Skin of body (tissue), 3 donors: ENCODE measurements at places on chromosomes 4 and X.
A peak's percentile ranks its signal among the peaks of the same experiment; 100 is the strongest.

DNA sequence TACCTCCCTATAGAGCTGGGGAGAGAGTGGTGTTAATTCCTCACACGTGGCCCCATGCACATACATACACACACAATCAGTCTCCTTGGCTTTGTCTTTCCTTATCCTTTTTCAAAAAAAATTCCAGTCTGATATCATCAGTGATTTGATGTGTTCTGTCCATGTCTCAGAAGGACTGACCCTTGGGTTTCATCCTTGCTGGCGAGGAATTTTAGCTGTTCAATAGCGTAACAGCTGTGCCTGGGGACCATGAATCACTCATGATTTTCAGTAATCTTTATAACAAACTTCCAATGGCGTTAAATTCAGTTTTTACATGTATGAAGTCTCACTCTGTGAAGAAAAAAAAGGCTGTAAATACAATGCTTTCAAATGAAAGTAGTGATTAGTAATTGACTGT lies 204.6 kb downstream of the RBMX2 start:
- no peak for DNase-seq

GRCh38 chrX:68146054-68146453 lies 287.2 kb downstream of the OPHN1 start:
- no peak for DNase-seq

DNA sequence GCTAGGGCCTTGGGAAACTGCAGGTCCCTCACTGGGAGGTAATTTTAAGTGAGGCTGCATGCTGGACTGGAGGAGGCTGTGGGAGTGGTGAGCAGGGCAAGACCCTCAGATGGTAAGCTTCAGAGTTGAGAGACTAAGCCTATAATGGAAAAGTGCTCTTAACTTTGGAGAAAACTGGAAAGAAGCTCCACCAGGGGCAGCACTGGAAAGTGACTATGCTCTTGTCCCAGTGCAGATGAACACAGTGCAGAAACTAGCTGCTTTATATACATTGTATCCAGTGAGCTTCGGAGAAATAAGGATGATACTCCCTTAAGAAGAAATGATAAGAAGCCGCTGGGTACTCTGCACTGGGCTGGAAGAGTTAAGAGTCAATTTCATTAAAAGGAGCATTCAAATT lies 3.2 kb upstream of the MAGEB2 start:
- no peak for DNase-seq

DNA sequence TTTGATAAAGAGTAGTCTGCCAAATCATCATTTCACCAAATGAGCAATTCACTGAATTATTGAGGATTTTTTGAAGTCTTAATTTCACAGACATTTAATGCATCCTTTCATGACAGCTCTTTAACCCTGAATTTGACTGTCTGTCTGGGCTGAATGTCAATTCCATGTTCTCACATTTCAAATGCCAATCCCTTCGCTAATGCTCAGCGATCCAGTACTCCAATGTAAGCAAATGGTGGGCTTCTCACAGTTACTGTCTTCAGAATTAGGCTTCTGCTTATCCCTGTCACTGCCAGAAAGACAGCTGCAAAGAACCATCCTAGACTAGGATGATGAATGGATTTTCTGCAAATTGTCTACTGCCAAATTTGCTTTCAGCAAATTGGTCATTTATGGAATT lies 36.2 kb upstream of the USP38 start:
- DNase-seq: no peak

DNA sequence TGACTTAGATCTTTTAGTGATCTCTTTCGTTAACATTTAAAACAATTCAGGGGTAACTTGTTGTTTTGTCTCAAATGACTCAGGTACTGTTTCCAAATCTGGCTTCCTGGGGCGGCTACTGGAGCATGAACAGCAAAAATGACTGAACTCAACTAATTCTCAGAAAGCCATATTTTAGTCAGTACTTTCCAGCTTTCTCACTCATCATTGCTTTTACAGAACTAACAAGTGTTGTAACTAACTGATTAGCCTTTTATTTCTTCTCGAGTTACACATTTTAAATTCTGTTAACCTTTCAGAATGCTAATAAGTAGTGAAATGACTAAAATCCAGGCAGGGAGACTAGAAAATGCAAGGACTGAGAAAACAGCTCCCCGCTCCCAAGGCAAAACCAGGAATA lies 55.3 kb downstream of the JADE3 start:
- DNase-seq: no peak

DNA sequence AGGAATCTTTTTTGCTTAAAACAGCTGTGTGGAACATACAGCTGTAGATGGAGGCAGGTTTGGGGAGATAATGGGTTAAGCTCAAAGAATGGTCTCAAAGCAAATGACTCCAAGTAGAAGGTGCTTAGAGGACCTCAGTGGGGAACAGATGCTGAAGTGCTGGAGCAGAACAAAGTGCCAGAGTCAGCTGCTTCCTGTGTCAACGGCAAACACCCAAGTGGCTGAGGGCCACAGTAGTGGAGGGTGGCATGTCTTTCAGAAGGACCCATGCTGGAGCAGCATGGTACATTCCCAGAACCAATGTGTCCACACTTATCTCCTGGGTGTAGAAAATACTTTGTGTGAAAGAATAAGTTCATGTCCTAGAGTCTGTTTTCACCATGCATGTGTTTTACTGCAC lies 197.5 kb downstream of the CCNG2 start:
- DNase-seq: no peak

- no peak for DNase-seq
Observed at GRCh38 chrX:14697451-14697850, 168.1 kb downstream of the GLRA2 start.

DNA sequence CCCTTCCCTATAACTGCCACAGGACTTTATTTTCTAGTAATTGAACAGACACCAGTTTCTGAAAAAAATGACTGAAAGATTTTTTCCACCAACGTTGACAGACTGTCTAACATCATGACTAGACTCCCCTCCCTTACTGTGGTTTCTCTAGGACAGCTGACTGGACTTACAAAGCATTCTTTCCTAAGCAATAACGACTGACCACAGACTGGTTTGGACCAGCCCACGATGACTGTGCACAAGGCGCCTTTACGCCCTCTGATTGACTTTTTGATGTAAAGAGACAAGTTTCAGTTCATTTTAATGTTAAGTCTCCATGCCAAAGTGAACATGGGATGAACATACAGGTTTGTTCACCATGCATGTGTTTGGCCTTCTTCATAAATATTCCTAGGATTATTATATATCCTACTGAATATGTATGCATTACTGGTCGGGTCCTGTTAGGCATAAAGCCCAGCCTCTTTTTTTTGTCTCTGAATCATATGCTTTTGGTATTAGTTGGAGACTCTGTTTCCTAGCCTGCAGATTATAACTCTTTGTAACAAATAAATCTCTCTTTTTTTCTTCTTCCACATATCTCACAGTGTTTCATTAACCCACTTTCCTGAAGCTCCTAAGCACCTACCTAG lies 50.5 kb upstream of the UGT2B4 start:
- no peak for DNase-seq

DNA sequence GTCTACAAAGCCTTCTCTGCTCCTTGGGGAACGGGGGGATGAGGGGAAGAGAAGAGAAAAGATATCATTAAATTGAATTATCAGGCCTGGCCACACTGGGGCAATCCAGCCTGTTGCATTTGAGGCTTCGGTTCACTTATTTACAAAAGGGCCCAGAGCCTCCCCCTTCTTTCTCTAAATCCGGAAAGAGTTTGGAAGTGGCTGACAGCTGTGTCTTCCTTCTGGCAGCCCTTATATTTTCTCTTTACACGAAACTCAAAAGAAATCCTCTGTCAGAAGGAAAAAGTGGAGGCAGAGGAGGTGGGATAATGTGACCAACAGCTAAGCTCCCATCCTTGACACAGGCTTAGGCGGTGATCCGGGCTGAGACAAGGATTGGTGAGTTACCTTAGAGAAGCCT lies 158.3 kb upstream of the TAPT1 start:
- DNase-seq: peak; percentile 69

DNA sequence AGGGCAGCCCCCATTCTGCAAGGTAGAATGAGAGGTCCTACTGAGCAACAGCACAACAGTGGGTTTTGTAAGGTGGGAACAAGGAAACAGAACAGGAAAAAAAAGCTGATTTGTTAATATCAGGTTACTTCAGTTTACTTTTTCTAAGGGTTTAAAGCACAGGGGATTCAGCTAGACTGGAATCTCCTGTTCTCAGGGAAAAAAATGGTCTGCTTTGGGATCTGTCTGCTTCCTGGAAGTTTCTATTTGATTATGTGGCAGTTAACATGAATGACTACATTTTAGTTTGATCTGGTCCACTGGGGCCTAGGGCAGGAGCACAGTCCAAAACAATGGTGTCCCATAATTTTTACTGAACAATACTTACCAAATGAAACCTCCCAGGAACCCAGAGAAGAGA lies 104.6 kb downstream of the FBXW7 start:
- no peak for DNase-seq

GRCh38 chrX:56728321-56728720 lies 722 bp upstream of the NBDY start:
- peak; percentile 10 for DNase-seq

- no peak for DNase-seq
Observed at GRCh38 chr4:79798047-79798446, 275.0 kb downstream of the ANTXR2 start.

- DNase-seq: no peak
Observed at GRCh38 chrX:123088331-123088730, 95.7 kb upstream of the GRIA3 start.

GRCh38 chr4:102451266-102451665 lies 49.9 kb upstream of the NFKB1 start:
- DNase-seq: peak; percentile 23

DNA sequence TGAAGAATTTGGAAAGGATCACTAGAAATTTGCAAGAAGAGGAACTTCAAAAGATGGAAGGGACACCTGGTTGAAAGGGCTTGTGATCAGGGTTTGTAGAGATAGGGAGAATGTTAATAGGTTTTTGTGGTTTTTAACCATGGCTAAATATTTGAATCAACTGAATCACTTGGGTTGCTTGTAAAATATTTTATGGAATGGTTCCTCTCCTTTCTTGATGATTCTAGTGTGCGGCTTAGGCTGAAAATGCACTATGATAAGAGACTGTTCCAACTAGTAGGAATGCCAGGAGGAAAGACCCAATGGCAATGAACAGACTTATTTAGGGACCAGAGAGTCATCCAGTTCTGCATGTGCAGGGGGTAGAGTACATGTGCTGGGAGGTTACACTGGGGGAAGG lies 408.2 kb downstream of the ARHGAP24 start:
- no peak for DNase-seq

GRCh38 chrX:38500141-38500540 lies 61.2 kb upstream of the TSPAN7 start:
- DNase-seq: no peak

- no peak for DNase-seq
Observed at GRCh38 chr4:183999435-183999834, 94.3 kb downstream of the STOX2 start.

DNA sequence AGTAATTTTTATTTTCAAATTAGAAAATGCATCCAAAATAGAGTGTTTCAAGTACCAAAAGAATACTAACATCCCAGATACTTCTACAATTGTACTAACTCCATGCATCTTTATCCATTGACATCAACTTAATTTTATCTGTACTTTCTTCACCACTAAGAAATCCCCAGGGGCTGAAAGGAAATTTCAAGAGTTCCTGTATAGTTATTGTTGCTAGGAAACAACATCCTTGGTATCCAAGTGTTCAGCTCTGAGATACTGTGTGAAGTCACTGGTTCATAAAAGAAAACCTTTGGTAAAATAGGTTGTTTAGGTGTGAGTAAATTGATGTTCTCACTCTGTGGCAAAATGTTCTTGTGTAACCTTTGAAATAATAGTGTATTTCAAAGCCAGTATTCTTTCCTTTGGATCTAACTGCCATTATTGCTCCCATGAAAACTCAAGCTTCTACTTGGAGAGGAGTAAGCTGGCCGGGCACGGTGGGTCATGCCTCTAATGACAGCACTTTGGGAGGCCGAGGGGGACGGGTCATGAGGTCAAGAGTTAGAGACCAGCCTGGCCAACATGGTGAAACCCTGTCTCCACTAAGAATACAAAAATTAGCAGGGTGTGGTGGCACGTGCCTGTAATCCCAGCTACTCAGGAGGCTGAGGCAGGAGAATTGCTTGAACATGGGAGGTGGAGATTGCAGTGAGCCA lies 72.9 kb downstream of the COMMD8 start:
- DNase-seq: no peak

- DNase-seq: no peak
Observed at GRCh38 chr4:159398236-159398638, 295.4 kb downstream of the RAPGEF2 start.
